ENCODE measurements at places on chromosomes 2 and 18.

GRCh38 chr2:163641986-163642385 lies 93.8 kb downstream of the FIGN start:
- no peak for DNase-seq

DNA sequence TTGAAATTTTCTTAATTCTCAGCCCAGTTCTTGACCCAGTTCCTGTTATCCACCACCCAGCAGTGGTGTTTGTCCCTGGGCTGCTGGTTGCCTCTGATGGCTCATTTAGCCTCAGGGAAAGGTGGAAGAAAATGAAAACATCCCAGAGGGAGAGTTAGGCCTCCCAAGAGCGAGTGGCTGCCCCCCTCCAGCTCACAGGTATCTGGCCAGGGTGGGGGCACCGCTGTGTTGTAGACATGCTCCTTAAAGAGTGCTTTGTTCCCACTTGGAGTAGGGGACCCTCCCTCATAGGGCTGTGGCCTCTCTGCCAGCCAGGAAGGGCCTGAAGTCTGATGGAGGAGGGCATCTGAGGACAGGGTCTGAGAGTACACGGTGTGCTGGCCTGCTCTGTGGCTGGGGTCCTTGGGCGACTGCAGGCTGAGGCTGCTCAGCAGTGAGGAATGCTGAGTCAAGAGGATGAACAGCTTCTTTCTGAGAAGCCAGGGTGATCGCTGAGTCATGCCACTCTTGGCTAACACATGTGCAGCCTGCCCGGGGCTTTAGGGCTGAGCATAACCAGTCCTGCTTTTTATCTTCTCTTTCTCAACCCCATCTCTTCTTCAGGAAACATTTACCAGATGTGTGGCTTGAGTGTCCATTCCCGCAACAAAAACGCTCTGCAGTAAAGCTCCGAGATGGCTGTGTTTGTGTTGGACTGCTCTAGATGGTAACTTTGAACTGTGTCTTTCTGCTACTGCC lies 72.3 kb downstream of the IL1R2 start:
- DNase-seq = no peak

DNA sequence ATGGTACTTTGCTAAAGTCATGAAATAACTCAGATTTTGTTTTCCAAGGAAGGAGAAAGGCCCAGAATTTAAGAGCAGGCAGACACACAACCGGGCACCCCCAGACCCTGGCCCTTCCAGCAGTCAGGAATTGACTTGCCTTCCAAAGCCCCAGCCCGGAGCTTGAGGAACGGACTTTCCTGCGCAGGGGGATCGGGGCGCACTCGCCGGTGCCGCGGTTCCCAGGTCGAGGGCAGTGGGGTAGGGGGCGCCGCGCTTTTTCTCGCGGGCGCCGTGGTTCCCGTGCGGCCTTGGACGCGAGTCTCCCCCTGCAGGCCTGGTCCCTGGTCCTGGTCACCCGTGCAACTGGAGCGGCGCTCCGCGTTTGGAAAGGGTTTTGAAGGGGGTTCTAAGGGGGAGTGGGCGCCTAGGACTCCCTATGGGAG lies 1.2 kb downstream of the ZNF236 start:
- DNase-seq = no peak

- no peak for DNase-seq
These were observed 138.7 kb downstream of the TDRD15 start for GRCh38 chr2:21262426-21262940.

Data from stimulated activated CD8-positive, alpha-beta memory T cell treated with anti-CD3 and anti-CD28 coated beads, Interleukin-15, amount 100 ng/mL, for 4 hours (primary cell).